Endothelial cell (in vitro differentiated cells): ENCODE measurements at places on chromosomes 11 and 22. TPM values are rescaled to one million over a fixed set of nuclear protein-coding genes. Genes with fewer than 3 reads are reported as not detected.

- no peak for DNase-seq
Observed at GRCh38 chr11:119107538-119108145, 498 bp downstream of the C2CD2L start.

Gene PANX1
- 9.9 TPM for total RNA-seq

GRCh38 chr22:28505416-28506149 is 174.1 kb downstream of the TTC28 start:
- no peak for DNase-seq

- DNase-seq, result no peak
Observed at GRCh38 chr11:324156-324555, 3.5 kb upstream of the IFITM3 start.

GRCh38 chr22:33114565-33114964 is 56.4 kb upstream of the SYN3 start:
- no peak for DNase-seq

DNA sequence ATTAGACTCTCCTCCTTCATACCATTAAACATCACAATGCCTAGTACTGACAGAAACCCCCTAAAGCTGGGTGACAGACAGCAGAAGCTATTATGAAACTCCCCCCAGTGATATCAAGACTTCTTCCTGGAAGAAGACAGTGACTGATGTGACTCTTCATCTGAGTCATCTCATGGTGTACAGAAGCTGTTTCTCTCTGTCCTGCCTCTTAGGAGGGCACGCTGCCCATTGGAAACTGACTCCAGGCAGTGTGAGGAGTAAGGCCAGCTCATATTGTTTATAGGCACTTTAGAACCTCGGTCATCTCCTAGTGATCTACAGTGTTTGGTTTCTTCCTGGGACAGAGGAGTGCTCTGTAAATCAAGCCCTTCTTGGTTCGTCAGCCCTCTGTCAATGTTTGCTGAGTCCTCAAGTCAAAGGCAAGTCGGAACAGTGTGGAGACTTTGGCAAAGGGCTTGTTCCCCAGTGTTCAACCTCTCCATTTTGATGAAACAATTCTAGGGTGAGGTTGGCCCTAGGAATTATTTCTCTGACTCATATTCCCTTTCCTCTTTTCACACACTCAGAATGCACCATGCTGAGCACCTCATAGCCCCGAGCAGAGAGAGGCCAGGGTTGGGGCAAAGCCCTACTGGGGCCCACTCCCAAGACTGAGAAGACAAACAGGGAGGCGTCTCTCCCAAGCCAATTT is 172.5 kb upstream of the TMEM45B start:
- DNase-seq, result no peak

Gene PHETA2
- total RNA-seq, result 3.5 TPM

- DNase-seq, result no peak
Observed at GRCh38 chr11:79377406-79377805, 63.4 kb downstream of the TENM4 start.

DNA sequence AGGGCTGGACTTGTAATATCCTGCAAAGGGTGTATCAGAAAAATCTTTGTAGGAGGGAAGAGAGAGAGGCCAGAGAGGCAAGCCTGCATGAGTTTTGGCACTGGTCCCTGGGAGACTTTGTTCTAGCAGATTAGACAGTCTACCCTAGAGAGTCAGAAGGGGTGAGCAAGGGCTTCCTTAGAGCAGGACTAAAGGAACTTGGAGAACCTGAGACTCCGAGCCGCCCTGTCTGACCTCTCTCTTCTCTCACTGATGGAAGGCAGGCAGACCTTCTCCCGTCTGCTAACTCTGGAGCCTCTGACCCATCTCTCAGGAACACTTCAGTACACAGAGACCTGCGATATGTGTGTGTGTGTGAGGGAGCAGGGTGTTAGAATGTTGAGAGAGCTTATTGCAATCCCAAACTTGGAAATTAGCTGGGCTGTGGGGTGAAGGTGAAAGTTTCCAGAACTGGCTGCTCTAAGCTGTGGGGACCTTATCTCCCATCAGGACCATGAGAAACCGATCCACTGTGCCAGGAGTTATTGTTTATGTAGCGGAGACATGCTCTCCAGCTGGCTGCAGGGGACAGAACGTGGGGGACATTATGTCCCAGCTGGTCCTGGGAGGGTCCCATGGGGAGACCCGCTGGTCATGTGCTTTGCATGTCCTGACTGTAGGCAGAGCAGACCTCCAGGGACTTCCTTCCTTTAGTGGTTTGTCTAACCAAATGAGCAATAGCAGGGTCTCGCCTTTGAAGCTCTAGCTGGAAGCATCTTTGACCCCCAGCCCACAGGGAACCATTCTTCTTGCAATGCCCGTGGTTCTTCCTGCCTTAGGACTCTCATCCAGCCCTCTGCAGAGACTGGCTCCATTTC is 51.1 kb downstream of the TIMP3 start:
- no peak for DNase-seq

DNA sequence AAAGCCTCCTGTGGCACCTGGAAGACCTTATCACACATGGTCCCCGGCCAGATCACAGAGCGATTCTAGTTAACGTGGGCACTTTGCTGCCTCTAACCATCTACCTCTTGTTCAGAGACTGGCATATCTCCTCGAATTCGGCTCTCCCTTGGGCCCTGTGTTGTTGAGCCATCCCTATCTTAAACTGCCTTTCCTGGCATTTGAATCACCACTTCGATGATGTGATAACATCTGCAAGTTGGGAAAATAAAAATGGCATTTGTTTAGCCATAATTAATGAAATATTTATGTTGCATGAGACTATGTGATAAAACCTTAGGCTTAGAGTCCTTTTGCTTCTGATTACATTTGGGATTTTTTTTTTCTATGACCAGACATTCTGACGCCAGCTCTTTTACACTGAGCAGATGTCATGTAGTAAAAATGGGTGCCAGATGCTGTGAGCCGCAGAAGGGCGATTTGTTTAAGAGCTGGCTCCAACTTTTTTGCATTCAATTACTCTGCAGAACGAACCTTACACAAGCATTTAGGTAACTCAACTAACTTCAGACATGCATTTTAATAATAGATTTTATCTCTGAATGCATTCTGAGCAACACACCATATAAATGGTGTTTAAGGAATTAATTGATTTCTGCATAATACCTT is 58.5 kb upstream of the PARVA start:
- no peak for DNase-seq

Gene TSKU
- 29.9 TPM for total RNA-seq

Gene ACRV1
- total RNA-seq, result not detected

Gene HTR3B
- not detected for total RNA-seq

Gene USP2
- 1.5 TPM for total RNA-seq

GRCh38 chr22:50467773-50468440 is 6.9 kb downstream of the SBF1 start:
- DNase-seq, result no peak

- no peak for DNase-seq
Observed at GRCh38 chr11:112620621-112621394, 340.4 kb upstream of the NCAM1 start.

GRCh38 chr11:93532806-93533205 is 10.4 kb downstream of the SMCO4 start:
- DNase-seq, result no peak

Gene JAML
- total RNA-seq, result 0.31 TPM

Gene KRTAP5-9
- 0.80 TPM for total RNA-seq
